ENCODE measurements at places on chromosomes 2 and 18. TPM values are rescaled to one million over a fixed set of nuclear protein-coding genes. Genes with fewer than 3 reads are reported as not detected.
A peak's percentile ranks its signal among the peaks of the same experiment; 100 is the strongest.

DNA sequence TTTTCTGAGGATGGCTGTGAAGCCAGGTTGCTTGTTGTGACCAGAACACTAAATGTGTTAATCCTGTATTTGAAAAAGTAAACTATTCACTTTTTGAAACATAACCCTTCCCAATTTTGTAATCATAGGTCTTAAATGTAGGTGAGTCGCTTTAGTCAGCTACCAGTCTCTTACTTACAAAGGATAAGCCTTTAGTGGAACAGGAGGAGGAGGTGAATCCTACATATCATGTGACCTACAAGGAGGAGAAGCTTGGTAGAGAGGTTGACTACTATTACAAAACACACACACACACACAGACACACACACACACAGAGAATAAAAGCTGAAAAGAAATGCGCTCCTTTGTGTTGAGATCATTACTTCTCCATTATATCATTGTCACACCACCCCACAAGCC is 59.9 kb upstream of the SPAG16 start:
- H3K4me1 ChIP-seq = peaks cover 26% of the 10 kb centered on the region
- H3K27ac ChIP-seq = no peak overlapping the region
- H3K27me3 ChIP-seq = no peaks in the 10 kb centered on the region
- H3K4me3 ChIP-seq = no peak overlapping the region

DNA sequence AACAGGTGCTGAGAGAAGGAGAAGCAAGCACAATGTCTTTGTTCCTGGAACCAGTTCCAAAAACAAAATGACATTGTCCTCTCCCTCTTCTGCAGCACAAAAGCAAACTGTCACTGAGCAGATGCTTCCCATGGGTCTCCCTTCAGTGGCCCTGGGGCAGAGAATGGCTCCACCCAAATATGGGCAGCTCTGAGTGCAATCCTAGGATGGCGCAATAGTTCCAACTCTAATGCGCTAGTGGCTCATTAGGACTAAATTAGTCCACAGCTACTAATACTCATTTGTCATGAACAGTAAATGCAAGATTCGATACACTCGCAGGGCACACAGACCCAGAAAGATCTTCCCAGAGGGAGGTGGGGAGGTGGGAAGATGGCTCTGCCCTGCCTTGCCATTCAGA is 205.2 kb upstream of the CHAC2 start:
- no peaks in the 10 kb centered on the region for H3K4me1 ChIP-seq
- DNase-seq = no peak
- H3K36me3 ChIP-seq = no peaks in the 10 kb centered on the region

GRCh38 chr2:123890148-123890547 is 134.9 kb upstream of the CNTNAP5 start:
- no peak overlapping the region for H3K27ac ChIP-seq
- no peaks in the 10 kb centered on the region for H3K27me3 ChIP-seq
- no peaks in the 10 kb centered on the region for H3K36me3 ChIP-seq

DNA sequence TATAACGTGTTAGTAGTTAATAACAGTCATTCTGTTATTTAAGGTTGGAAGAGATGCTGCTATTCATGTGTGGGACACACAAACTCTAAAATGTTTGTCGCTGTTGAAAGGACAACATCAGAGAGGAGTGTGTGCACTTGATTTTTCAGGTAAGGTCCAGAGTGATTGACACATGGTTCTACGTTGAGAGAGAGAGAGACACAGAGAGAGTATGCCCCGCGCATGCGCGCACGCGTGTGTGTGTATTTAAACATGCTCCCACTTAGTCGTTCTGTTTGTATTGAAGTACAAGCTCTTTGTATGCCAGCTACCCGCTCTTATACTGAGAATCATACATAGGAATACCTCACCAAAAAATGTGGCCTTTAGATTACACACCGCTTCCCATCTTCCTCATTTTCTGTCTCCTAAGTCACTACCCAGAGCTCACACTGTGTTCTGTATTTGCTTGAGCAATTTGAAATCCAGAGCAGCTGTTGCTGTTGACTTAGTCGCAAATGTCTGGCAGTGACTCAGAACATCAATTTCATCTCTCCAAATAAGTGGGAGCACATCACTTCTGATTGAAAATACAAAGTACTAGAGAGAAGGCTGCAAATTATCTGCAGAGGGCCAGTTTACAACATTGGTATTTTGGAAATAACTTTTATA is 148.1 kb downstream of the EML6 start:
- H3K4me1 ChIP-seq = peaks cover 12% of the 10 kb centered on the region
- no peak overlapping the region for H3K4me3 ChIP-seq
- no peaks in the 10 kb centered on the region for H3K27me3 ChIP-seq
- no peak overlapping the region for H3K27ac ChIP-seq

DNA sequence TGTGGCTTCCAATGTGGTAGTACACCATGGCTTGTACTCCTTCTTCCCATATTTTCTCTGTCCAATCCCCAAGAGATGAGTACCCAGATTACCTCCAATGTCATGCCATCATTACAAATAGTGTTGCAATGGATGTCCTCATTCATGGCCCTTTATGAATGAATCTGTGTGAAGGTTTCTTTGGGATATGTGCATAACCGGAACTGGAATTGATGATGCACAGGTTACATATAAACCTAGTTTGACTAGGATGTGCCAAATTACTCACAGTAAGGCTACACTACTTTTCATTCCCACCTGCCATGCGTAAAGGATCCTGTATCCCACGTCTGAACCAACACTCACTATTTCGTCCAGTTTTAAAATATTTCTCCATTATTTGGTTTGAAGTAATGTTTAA is 173.9 kb upstream of the CXCR4 start:
- H3K27ac ChIP-seq = no peak overlapping the region
- DNase-seq = no peak
- H3K4me1 ChIP-seq = no peaks in the 10 kb centered on the region
- H3K27me3 ChIP-seq = no peaks in the 10 kb centered on the region
- H3K36me3 ChIP-seq = no peaks in the 10 kb centered on the region

- H3K27me3 ChIP-seq = no peaks in the 10 kb centered on the region
- H3K27ac ChIP-seq = no peak overlapping the region
- no peak for DNase-seq
Measured at GRCh38 chr2:45736757-45737704, 85.6 kb downstream of the PRKCE start.

GRCh38 chr2:241047253-241048010 is 49.0 kb downstream of the SNED1 start:
- H3K27me3 ChIP-seq = no peaks in the 10 kb centered on the region
- no peak overlapping the region for H3K27ac ChIP-seq
- no peaks in the 10 kb centered on the region for H3K36me3 ChIP-seq
- H3K4me3 ChIP-seq = no peak overlapping the region
- no peak for DNase-seq

- no peaks in the 10 kb centered on the region for H3K27me3 ChIP-seq
- no peaks in the 10 kb centered on the region for H3K36me3 ChIP-seq
- no peak for DNase-seq
- H3K27ac ChIP-seq = no peak overlapping the region
- H3K4me1 ChIP-seq = no peaks in the 10 kb centered on the region
Measured at GRCh38 chr2:210961249-210961648, 404.9 kb downstream of the CPS1 start.

- peak overlapping the region; percentile 99 for H3K27ac ChIP-seq
- peaks cover 5% of the 10 kb centered on the region for H3K4me1 ChIP-seq
- H3K4me3 ChIP-seq = peak overlapping the region; percentile 84
- no peaks in the 10 kb centered on the region for H3K27me3 ChIP-seq
- DNase-seq = no peak
Measured at GRCh38 chr2:61536180-61536571, 2.0 kb downstream of the XPO1 start.

- H3K4me3 ChIP-seq = no peak overlapping the region
- H3K27ac ChIP-seq = no peak overlapping the region
- no peaks in the 10 kb centered on the region for H3K4me1 ChIP-seq
- no peak for DNase-seq
Measured at GRCh38 chr18:29087616-29088246, 910.8 kb upstream of the CDH2 start.

DNA sequence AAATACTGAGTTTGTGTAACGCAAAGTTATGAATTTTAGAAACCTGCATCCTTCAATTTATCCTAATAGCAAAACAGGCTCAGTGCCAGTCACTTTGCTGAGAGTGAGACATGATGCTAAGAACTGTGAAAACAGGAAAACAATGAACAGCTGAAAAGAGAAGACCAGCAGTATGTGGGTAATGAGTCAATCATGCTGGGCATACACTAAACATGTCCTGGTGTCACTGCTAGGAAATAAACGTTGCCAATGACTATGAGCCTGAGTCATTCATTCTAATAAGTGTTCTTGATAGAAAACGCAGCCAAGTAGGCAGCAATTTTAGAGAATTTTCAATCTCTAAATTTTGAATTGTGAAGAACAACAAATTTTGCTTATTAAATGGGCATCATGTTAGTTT is 237.3 kb downstream of the GALR1 start:
- no peaks in the 10 kb centered on the region for H3K4me1 ChIP-seq
- no peak overlapping the region for H3K27ac ChIP-seq
- H3K27me3 ChIP-seq = no peaks in the 10 kb centered on the region
- no peak for DNase-seq

DNA sequence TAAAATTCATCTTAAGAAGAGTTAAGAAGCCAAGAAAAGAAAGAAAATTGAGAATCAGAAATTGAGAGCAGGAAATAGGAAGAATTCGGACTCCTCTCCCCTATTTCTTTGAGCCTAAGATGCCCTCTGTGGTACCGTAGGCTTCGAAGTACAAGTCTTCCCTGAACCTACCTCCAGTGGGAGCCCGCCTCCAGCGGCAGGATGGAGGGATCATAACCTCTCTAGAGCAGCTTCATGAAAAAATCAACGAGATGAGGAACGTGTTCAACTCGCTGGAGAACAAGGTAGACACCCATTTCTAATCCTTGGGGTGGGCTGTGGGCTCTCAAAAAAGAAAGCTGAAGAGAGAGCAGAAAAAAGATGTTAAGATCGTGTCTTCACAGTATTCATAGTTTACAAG is 36.3 kb downstream of the ARHGEF33 start:
- H3K4me3 ChIP-seq = no peak overlapping the region
- H3K4me1 ChIP-seq = no peaks in the 10 kb centered on the region
- peaks cover 2% of the 10 kb centered on the region for H3K27me3 ChIP-seq
- DNase-seq = no peak
- H3K36me3 ChIP-seq = no peaks in the 10 kb centered on the region
- no peak overlapping the region for H3K27ac ChIP-seq

GRCh38 chr18:68060871-68061270 is 544.4 kb upstream of the DSEL start:
- no peak for DNase-seq
- no peak overlapping the region for H3K4me3 ChIP-seq
- H3K27me3 ChIP-seq = no peaks in the 10 kb centered on the region
- no peaks in the 10 kb centered on the region for H3K4me1 ChIP-seq

GRCh38 chr2:112162956-112163355 is 24.8 kb downstream of the FBLN7 start:
- no peak overlapping the region for H3K27ac ChIP-seq
- H3K27me3 ChIP-seq = no peaks in the 10 kb centered on the region
- no peaks in the 10 kb centered on the region for H3K36me3 ChIP-seq
- no peak overlapping the region for H3K4me3 ChIP-seq
- H3K4me1 ChIP-seq = no peaks in the 10 kb centered on the region

DNA sequence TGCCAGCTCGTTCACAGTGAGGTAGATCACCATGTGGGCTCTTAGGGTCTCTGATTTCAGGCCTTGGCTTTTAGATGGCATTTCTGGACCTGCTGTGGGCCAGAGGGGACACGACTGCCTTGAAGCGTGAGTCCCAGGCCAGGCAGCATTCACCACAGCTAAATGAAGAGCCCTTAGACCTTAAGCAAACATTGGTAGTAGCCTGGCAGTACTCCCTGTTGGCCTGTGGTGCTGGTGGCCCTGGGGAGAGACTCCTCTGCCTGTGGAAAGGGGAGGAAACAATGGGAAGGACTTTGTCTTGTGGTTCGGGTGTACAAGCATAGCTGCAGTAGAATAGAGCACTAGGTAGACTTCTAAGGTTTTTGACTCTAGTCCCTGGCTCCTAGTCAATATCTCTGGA is 456.0 kb upstream of the DCC start:
- no peak for DNase-seq
- H3K4me1 ChIP-seq = no peaks in the 10 kb centered on the region
- no peak overlapping the region for H3K27ac ChIP-seq

DNA sequence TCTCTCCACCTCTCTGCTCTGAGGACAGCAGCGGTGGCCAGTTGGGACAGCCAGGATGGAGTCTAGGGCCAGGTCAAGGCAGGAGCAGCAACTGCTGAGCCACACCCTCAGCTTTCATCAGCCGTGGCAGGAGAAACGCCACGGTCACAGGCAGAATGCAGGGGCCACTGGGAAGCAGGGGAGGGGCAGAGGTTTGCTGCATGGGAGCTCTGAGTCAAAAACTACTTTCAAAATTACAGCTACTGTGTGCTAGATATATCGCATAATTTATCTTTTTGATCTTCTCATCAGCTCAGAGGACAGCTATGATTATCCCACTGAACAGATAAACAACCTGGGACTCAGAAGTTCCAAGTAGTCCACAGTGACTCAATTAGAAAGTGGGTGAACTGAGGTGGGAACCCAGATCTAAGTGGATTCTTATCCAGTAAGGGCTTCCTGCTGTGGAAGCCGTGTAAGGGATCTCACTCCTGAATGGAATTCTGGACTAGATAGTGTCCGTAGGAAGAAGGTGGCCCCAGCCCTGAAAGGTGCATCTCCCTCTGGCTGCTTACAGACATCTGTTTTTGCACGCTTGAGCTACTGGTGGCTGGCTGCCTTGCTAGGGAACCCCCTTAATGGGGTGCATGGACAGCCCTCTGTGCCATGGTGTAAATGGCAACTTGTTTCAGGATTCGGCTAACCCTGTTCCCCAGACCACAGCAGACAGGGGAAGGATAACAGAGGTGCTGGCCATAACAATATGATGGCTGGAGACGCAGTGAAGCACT is 194.6 kb upstream of the SMAD2 start:
- H3K27ac ChIP-seq = no peak overlapping the region
- H3K27me3 ChIP-seq = no peaks in the 10 kb centered on the region
- peak; percentile 9 for DNase-seq
- no peak overlapping the region for H3K4me3 ChIP-seq
- no peaks in the 10 kb centered on the region for H3K36me3 ChIP-seq
- no peaks in the 10 kb centered on the region for H3K4me1 ChIP-seq

Gene LOXHD1
- not detected for total RNA-seq

Gene ST6GAL2
- total RNA-seq = not detected

Gene MC5R
- total RNA-seq = not detected

Gene UGT1A10
- not detected for total RNA-seq

Gene LIMS4
- 0.49 TPM for total RNA-seq

Gene MAP3K19
- not detected for total RNA-seq

Gene PARD6G
- 1.4 TPM for total RNA-seq

Gene C2orf80
- not detected for total RNA-seq

Gene HOXD10
- not detected for total RNA-seq
